ENCODE measurements at places on chromosomes 16 and 17.

- no peak for DNase-seq
Observed at GRCh38 chr16:72664056-72664508, 383.8 kb downstream of the ZFHX3 start.

GRCh38 chr16:30521873-30522641 is 4.3 kb downstream of the ZNF768 start:
- DNase-seq: no peak

DNA sequence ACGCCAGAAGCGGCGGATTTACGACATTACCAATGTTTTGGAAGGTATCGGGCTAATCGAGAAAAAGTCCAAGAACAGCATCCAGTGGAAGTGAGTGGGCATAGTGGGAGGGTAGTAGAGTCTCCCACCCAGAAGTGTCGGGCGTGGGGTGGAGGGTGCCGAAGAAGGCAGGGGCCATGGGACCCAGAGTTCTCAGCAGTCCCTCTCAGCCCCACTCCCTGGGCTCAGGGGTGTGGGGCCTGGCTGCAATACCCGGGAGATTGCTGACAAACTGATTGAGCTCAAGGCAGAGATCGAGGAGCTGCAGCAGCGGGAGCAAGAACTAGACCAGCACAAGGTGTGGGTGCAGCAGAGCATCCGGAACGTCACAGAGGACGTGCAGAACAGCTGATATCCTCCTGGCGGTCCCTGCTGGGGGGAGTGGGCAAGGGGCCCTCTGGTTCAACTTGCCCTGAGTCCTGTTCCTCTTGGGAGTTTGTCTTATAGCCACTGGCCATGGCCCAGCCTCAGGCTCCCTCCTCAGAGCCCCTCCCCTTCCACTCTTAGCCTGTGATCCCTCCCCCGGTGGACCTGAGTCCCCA is 916 bp downstream of the E2F4 start:
- DNase-seq: no peak

DNA sequence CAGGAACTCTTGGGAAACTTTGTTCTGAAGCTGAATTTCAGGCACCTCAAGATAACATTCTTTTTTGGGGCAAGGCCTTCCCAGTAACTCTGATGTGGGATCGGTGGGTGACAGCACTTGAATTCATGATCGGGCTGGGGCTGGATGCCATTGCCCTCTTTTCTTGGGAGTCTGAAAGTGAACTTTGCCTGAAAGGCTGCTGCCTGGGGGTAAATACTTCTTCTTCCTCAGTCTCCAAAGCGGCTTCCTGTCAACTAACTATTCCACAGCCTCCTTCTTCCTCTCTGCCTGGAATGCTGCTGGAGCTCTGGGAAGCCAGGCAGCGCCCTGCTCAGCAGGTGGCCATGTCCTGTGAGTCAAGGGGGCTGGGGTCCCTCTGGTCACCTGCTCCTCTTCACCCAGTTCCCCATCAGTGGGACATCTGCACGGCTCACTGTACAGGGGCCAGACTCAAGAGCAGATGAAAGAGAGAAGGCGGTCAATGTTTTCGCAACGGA is 79.5 kb downstream of the WIPI1 start:
- DNase-seq: no peak

DNA sequence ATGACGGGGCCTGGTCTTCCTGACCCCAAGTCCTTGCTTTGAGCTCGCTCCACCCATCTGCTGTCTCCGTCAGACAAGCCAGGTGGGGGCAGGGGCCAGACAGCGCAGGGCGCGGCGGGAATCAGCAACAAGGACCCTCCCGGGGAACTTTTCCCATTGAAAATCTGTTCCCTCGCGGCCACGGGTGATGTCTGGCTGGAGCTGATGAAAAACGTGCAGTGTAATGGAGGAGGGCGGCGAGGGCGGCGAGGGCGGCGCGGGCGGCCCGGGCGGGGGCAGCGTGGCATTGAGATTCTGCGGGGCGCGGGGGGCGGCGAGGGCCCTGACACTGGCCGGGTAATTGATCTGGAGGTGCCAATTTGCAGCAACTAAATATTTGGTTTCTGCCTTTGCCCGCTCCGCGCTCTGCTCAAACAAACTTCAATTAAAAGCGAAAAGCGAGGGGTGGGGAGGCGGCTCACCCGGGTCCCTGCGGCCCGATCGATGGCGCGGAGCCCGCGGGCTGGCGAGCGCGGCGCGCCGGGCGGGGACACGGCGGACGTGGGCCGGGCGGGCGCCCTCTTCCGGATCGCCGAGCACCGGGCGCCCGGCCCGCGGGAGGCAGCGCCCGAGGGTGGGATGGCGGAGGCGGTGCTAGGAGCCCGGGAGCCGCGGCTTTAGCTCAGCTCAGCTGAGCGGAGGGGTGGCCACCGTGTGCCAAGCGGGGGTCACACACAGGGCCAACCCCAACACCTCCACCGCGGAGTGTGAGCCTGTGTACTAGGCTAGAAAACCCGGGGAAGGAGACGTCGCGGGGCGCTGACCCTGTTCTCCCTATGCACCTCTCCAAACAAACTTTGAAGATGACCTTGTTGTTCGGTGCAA is 32.4 kb downstream of the DCAKD start:
- DNase-seq: peak; percentile 57

DNA sequence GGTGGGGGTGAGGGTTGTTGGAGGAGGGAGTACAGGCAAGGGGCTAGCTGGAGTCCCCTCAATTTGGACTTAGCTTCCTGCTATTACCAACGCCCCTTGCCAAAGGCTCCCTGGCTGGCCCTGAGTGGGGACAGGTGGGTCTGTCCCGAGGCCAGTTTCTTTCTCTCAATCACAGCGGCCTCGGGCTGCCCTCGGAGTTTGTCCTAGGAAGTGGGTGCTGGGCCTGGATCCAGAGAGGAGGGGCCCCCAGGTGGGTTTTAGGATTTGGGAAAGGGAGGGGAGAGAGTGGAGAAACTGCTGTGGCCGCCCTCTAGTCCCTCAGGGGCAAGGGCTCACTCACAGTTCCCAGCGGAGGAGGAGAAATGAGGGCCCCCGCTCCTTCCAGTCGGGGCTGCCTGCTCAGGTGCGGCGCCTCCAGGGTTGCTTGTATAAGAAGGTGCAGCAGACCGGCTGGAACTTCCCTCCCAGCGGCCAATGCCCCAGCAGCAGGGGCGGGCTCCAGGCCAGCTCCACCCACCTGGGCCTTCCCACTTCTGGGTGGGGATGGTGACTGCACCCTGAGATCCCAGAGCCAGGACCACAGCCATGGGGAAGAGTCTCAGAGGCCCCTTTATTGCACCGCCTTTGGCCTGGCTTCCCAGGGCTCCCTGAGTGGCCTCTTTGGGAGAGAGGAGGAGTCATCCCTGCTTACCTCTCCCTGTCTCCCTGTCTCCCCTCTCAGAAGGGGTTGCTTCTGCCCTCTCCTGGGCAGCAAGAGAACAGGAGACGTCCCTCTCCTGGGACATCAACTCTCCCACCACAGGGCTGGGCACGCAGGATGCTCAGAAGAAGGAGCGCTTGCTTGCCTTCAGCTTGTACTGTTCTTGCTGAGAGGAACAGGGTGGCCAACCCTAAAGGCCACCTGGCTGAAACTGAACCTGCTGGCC is 112.0 kb upstream of the SMURF2 start:
- DNase-seq: no peak

DNA sequence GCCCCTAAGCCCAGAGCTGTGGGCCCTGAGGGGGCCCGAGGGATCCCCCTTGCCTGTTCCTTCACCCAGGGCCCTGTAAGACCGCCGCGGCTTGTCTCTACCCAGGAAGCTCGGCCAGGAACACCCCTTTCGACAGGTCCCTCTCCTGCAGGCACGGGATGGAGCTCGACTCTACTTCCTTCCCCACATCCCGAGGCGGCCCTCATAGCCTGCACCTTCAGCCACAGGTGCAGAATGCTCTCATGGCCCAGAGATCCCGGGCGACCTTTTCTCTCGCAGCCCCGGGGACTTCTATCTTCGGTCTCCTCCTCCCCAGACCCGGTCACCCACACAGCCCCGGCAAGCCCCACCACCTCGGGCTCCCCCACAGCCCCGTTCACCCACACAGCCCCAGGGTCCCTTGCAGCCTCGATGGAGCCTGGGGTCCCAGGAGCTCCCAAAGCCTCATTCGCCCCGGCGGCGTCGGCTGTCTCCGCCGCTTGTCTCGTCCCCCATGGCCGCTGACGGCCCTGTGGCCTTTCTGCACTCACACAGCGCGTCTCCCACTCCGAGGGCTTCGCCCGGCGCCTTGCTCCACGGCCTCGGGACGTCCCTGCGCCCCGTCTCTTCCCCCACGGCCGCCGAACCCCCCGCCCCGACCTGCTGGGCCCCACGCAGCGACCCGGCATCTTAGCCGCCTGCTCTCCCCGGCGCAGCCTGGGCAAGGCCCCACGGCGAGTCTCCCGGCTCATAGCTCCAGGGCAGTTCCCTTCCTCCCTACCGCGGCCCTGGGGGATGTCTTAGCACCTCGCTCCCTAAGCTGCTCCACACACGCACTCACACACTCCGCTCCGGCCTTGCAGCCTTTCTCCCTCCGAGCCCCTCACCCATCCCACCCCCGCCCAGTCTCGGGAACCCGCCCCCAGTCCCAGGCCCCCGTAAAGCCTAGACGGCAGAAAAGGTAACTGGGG is 650 bp downstream of the KIAA0753 start:
- DNase-seq: no peak

GRCh38 chr16:72818236-72818845 is 229.6 kb downstream of the ZFHX3 start:
- DNase-seq: no peak

DNA sequence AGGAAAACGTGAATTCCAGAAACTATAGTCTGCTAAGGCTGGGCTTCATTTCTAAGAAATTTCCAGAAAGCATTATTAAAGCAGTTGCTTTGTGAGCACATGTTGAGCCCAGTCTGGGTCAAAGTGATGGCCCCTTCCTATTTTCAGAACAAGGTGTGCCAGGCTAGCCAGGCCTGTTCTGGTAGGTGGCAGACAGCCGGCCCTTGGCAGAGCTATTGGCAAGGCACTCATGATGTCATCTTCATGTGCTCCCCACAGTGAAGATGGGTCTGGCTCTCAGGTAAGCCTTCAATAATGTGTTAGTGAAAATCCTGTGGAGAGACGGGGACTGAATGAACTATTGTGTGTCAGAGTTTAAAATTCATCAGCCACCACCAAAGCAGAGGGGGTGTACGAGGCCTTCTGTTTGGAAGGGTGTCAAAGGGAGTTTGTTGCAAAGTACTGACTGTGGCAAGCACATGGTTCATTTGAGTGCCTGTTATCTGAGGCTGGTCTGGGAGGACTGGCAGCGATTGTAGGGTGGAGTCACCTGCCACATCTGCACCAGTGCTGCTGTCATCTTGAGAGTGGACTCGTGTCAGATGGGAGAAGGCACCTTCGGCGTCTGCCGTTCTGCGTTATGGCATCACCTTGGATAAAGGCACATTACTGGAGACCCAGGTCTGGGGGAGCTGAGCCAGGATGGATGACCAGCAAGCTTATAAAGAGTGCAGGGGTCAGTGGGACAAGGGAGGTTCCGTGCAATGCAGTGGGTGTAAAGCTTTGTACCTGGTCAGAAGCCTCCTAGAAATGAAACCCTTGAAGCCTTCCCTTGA is 43.4 kb downstream of the KSR1 start:
- DNase-seq: no peak

- peak; percentile 19 for DNase-seq
Observed at GRCh38 chr16:50311891-50312501, 45.6 kb downstream of the ADCY7 start.

- no peak for DNase-seq
Observed at GRCh38 chr17:62673614-62674362, 46.3 kb downstream of the MRC2 start.
